ENCODE measurements at places on chromosomes 11 and 22.

- peak; percentile 91 for DNase-seq
Observed at GRCh38 chr11:128522055-128522942, 65.1 kb downstream of the ETS1 start.

DNA sequence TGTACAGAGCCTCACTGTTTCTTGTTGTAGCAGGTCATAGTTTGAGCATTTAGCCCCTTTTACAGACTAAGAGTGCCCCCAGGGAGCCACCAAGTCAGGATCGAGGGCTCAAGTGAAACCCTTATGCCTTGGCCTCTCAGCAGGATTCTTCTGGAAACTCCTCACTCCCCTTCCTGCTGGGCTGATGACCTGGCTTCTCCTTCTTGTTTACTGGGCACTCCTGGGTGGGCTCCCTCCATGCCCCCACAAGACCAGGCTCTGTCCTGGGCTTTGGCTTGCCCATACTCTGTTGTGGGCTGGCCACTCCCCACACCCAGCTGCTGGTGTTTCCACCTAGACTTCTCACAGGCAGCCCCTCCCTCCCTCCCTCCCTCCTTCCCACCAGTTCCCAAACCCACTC, 69.6 kb downstream of the MED15 start:
- no peak for DNase-seq

- peak; percentile 83 for DNase-seq
Observed at GRCh38 chr11:16001899-16002426, 354.4 kb downstream of the SOX6 start.

- DNase-seq: no peak
Observed at GRCh38 chr22:46367707-46368191, 32.2 kb downstream of the TRMU start.

- DNase-seq: peak; percentile 59
Observed at GRCh38 chr11:76602431-76602861, 68.1 kb downstream of the LRRC32 start.

- DNase-seq: no peak
Observed at GRCh38 chr11:1340111-1340510, 30.7 kb upstream of the TOLLIP start.

GRCh38 chr11:29022676-29023075, 914.5 kb downstream of the METTL15 start:
- no peak for DNase-seq

DNA sequence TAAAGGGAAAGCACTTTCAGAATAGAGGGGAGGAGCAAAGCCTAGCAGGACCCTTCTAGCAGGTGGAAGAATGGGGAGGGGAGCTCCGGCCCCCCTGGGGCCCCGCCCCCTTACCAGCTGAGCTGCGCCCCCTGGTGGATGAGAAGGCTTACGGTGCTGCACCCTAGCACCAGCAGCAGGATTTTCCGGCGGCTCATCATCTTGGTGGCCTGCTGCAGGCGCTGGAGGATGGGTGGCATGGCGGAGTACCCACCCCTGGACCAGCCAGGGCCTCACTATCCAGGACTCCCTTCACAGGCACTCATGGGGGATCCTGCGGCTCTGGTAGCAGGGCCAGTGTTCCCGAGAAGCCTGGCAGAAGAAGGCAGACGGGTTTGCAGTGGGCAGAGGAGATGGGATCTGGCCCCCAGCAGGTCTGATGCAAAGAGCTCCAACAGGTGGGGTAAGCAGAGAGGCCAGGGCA, 3.8 kb downstream of the GAL3ST3 start:
- DNase-seq: peak; percentile 43

- DNase-seq: no peak
Observed at GRCh38 chr11:73394416-73395296, 18.5 kb downstream of the RELT start.

DNA sequence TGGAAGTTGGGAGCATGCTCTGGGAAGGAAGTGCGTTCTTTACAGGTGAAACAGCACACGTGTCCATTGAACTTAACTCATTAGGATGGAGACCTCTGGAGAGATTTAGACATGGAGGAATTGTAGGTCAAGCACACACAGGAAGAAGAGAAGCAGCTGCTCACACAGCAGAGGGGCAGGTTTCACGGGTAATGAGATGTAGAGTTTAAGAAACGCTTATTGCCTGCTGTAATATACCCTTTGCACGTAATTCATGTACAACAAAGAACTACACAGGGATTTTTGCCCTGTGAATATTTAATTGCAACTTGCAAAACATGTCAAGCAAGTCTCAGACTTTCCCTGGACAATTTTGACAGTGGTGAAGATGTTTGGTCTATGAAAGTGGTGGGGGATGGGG, 508.0 kb downstream of the OPCML start:
- no peak for DNase-seq

DNA sequence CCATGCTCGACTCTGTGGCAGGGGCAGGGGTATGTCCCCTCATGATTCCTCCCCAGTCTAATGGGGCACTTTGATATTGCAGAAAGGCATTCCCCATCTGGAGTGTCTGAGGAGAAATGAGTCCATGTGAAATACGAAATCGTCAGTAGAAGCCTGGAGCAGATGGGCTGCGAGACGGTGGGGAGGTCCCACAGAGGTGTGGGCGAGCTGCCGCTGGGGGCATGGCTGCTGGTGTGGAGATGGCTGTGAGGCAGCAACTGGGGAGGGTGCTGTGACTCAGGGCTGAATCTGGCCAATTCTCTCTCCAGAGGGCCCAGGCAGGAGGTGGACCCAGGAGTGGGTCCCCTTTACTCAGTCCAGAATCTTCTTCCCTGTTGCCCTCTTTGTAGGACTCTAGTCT, 11.2 kb downstream of the KCTD21 start:
- DNase-seq: no peak

DNA sequence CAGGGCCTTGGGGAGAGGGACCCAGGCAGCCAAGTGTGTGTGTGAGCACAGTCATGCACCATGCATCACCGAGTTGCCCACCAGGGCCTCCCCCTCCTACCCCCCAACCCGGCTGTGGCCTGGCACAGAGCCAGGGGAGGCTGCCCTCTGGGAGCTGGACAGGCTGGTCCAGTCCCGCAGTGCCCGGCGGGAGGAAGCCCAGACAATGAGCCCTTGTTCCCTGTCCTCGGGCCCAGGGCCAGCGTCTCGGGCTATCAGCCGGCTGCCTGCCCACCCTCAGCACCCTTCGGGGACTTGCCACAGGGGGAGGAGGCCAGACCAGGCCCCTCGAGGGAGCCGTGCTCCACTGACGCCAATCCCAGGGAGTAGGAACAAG, 4.5 kb downstream of the LRRC75B start:
- no peak for DNase-seq

GRCh38 chr22:42288791-42289190, 18.3 kb upstream of the TCF20 start:
- DNase-seq: no peak

- DNase-seq: peak; percentile 50
Observed at GRCh38 chr11:74754507-74755252, 6.0 kb downstream of the RNF169 start.

GRCh38 chr11:34653851-34654482, 33.1 kb downstream of the EHF start:
- DNase-seq: peak; percentile 92

GRCh38 chr11:75193271-75193670, 42.4 kb downstream of the SLCO2B1 start:
- DNase-seq: no peak

DNA sequence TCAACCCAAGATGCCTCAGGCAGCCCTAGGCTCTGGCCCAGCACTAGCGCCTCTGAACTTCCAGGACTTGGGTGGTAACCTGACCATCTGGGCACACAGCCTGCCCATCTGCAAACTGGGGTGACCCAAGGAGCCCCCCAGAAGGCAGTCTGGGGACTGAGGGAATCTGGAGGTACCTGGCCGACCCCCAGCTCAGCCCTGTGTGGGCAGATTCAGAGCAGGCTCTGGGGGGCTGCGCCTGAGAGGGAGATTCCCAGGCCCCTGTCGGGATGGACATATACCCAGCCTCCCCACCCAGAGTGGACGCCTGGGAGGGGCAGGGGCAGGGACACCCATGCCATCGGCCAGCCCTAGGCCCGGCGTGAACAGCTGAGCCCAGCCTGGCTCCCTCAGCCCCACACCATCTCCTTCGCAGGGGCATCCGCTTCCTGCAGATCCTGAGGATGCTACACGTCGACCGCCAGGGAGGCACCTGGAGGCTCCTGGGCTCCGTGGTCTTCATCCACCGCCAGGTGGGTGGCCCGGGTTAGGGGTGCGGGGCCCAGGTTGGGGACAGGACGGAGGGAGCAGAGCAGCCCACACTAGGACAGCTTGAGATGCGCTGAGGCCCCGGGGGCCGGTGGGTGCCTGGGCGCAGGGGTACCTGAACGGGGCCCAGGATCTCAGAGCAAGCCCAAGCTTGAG, 126.9 kb downstream of the KCNQ1 start:
- no peak for DNase-seq

DNA sequence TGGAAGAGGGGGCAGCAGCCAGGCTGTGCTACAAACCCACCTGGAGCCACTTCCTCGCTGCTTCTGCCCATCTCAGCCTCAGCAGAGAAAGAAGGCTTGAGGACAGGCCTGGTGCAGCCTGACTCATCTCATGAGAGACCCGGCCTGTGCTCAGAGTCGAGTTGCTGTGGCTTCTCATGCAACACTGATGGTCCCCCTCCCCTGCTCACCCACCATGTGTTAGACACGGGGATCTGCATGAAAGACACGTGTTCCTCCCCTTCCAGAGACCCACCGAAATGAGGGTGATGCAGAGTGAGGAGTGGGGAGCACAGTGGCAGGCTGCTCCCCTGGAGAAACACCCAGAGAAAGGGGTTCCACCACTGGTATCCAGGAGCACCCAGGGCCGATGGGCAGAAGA, 15.0 kb downstream of the RTN4R start:
- DNase-seq: no peak

- DNase-seq: no peak
Observed at GRCh38 chr11:117419482-117420142, 92.0 kb downstream of the CEP164 start.

- no peak for DNase-seq
Observed at GRCh38 chr11:62823677-62824076, 8.2 kb downstream of the STX5 start.

GRCh38 chr11:11043721-11044120, 185.9 kb upstream of the ZBED5 start:
- no peak for DNase-seq

- no peak for DNase-seq
Observed at GRCh38 chr11:12009617-12010321, 1.3 kb upstream of the DKK3 start.

DNA sequence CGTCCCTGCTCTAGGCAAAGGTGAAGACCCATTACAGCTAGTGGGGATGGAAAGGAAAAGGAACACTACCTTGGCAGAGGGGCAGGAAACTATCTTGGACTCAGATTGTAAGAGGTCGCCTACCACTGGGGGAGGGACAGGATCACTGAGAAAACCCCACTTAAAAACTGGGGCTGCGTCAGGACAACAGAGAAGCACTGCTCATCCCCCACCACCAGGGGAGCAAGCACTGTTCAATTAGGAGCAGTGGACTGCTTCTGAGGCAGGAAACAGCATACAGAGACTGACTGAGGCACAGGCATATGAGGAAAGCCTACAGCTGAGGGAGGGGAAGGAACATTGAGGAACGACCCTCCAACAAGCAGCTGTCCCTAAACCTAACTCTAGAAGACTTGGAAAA, 20.8 kb upstream of the DLAT start:
- DNase-seq: no peak

- DNase-seq: no peak
Observed at GRCh38 chr11:93608364-93608763, 53.1 kb upstream of the CEP295 start.

DNA sequence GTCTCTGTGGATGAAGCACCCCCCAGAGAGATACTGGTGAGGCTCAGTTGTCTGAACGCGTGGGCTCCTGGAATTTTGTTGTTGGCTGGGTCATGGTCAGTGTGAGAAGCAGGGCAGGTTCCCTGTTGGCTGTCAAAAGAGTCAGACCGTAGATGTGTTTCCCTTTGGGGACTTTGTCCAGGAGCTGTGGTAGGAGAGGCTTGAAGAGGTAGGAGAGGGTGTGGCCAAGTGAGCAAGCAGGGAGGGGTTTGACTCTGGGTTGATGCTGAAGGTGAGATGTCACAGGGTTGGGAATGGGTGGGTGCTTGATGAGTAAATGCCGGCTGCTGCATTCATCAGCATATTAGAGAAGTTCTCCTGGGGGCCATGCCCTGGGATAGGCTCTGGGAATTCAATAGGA, 803.2 kb downstream of the TBC1D22A start:
- no peak for DNase-seq

DNA sequence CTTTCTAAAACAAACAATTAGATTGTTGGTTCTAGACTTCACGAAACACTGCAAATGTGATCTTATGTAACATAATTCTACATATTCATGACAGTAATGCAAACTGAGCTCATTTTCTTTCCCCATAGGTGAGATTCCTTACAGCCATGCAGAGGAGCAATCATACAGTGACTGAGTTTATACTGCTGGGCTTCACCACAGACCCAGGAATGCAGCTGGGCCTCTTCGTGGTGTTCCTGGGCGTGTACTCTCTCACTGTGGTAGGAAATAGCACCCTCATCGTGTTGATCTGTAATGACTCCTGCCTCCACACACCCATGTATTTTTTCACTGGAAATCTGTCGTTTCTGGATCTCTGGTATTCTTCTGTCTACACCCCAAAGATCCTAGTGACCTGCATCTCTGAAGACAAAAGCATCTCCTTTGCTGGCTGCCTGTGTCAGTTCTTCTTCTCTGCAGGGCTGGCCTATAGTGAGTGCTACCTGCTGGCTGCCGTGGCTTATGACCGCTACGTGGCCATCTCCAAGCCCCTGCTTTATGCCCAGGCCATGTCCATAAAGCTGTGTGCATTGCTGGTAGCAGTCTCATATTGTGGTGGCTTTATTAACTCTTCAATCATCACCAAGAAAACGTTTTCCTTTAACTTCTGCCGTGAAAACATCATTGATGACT, 1.5 kb downstream of the OR9G1 start:
- no peak for DNase-seq

- no peak for DNase-seq
Observed at GRCh38 chr11:86013713-86014112, 55.2 kb downstream of the PICALM start.
